Stimulated activated naive CD8-positive, alpha-beta T cell treated with anti-CD3 and anti-CD28 coated beads, Interleukin-15, amount 100 ng/mL, for 72 hours (primary cell): ENCODE measurements at places on chromosomes 6 and 20.

DNA sequence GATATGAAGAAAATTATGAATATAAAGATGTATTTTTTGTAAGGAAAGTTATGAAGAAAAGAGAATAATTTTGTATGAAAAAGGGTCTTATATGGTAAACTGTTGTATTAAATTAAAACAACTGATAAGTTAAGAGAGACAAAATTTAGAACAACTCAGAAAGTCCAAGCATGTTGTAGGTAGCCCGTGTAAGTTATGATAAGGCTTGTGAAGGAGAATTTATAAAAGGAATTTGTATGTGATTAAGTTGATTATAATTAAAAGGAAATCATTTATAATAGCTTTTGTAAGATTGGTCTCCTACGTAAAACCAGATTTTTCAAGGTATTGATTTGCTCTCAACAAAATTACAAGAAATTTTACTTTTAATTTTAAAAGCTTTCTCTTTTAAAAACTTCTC, 1579.3 kb downstream of the HACE1 start:
- DNase-seq: no peak

GRCh38 chr20:34300809-34301586, 2.2 kb downstream of the AHCY start:
- no peak for DNase-seq

DNA sequence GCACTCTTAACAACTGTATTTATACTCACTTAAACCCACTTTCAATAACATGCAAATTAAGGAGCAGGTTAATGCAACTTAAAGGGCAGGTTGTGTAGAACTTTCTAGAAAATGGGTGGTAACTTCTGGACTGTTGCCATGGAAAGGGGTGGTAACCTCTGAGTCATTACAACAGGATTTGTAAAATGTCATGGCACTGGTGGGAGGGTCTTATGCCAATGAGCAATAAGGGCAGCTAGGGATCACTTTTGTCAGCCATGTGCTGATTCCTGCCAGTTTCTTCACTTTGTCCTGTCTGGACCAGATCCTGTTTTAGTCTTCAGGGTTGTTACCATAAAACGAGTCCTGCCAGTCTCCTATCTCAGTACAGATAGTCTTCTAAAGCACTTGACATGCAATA, 560.5 kb upstream of the PTCHD4 start:
- no peak for DNase-seq

DNA sequence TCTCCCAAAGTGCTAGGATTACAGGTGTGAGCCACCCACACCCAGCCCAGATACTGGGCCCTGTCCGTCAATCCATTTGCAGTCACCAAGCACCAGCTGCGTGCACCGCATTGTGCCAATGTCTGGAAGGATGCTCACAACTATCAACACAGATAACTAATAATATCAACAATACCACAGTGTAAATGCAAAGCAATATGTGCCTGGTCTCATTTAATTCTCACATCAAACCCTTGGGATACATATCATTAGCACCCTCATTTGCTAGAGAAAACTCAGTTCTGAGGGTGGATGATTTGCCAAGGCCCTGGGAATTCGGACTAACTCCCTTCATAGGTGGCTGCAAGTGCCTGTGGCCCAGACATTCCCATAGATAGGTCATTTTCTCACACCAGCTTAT, 14.5 kb downstream of the RIPOR3 start:
- DNase-seq: no peak

GRCh38 chr6:51429017-51429712, 610.5 kb downstream of the TFAP2B start:
- no peak for DNase-seq

DNA sequence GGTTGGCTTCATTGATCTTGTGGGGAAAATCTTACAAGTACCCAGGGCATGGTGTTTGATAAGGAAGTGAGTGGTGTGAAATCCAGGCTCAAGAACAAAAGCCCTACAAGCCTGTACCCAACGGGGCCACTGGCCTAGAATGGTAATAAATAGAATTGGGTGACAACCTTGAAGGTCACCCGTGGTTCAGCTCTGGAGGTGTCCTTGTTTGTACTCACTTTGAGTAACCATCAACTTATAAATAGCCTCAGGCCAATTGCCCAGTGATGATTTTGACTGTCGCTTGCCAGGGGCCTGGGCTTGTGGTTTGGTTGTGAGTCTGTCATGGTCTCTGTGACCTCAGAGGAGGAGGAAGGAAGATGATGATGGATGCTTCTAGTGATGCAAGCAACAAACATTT, 87.8 kb downstream of the PHACTR3 start:
- no peak for DNase-seq

DNA sequence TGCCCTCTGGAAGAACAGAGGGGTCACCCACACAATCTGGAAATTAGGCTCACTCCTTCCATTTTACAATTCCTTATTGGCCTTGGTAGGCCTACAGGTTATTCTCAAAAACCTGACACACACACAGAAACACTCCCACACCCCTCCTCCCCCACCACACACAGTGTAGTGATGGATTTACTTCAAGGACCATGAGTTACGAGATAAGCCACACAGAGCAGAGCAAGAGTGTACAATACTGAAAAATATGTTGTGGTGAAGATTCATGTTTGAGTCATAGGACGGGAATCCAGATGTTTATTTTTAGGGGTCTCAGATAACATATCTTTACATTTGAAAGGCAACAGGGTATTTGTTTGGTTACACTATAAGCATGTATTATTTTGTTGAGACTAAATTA, 291.9 kb downstream of the PLCB1 start:
- no peak for DNase-seq

GRCh38 chr6:131379948-131380347, 193.1 kb upstream of the ARG1 start:
- no peak for DNase-seq

DNA sequence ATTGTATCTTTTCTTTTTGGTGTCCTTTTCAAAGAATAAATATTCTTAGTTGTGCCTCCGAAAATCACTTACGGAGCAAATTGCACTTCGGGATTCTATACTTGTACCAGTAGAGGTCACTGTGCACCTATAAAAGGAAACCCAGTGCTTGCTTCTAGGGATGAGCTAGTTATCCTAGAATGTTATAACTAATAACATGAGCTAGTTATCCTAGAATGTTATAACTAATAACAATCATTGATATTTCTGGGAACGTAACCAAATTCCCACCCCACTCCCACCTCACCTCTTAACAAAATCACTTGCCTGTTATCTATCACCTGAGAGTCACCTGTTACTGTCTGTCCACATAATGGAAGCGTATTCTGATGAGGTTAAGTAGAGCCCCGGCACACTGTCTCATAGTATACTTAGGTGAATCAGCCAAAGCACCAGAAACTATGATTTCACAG, 126.9 kb upstream of the TIAM2 start:
- DNase-seq: no peak

DNA sequence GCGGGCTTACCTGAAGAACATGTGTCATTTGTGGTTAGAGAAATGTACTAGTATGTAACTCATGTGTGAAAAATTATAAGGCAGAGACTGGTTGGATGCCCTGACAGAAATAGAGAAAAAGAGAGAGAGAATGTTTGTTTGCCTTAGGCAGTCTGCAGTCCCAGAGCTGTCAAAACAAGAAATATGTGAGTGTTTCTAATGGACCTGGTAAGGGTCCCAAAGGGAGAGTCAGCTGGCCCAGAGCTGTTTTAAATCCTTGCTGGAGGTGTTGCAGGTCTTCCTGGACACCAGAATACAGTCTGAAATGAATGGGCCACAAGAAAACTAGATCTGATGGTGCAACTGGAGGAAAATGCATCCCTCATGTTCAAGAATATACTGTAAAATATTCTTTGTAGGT, 158.3 kb upstream of the OGFRL1 start:
- no peak for DNase-seq

DNA sequence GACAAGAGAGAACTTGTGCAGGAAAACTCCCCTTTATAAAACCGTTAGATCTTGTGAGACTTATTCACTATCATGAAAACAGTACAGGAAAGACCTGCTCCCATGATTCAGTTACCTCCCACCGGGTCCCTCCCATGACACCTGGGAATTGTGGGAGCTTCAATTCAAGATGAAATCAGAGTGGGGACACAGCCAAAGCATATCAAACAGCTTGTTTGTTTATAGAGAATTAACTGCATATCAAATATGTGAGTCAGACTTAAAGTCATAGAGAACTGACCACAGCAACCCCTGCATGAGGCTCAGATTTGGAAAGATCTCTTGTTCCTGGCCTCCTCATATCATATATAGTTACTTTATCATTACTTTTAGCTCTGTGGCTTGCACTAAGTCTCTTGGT, 29.1 kb upstream of the HDAC2 start:
- no peak for DNase-seq

DNA sequence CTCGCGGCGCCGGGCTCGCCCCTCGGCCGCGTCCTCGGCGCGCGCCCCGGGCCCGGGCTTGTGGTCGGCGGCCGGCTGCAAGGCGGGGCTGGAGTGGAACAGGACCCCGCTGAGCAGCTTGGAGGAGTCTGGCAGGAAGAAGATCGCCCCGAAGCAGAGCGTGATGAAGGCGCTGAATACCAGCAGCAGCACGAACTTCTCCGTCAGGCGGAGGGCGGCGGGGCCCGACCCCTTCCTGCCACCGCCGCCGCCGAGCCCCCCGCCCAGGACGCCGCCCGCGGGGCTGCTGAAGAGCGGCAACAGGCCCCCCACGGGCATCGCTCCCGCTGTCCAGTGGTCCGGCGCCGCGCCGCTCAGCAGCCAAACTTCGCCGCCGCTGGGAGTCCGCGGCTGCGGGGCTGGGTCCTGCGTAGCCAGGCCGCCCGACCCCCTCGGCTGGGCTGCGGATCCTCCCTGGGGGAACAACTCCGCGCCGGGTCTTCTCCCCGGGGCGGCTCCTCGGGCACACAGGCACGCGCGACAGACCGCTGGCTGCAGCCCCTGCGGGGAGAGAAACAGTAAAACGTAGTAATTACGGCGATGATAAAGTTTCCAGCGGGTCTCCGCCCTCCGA, 707 bp downstream of the MAN1A1 start:
- peak; percentile 37 for DNase-seq

DNA sequence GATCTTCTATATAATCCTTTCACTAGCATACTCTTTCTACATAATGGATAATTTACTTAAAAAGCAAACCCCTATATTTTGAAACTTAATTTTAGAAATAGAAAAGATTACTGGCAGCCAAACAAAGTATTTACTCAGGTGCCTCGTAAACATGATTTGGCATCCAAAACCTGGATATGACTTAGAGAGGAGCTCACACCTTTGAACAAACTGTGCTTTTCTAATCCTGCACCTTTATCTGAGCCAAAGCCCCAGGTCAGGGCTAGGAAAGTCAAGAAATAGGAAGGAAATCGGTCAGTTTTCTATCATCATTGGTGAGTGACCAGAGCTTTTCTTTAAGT, 170.9 kb downstream of the PHF3 start:
- no peak for DNase-seq

GRCh38 chr20:47506850-47507249, 5.2 kb downstream of the NCOA3 start:
- DNase-seq: no peak

- DNase-seq: no peak
These were observed 19.4 kb downstream of the VIP start for GRCh38 chr6:152769993-152770392.

DNA sequence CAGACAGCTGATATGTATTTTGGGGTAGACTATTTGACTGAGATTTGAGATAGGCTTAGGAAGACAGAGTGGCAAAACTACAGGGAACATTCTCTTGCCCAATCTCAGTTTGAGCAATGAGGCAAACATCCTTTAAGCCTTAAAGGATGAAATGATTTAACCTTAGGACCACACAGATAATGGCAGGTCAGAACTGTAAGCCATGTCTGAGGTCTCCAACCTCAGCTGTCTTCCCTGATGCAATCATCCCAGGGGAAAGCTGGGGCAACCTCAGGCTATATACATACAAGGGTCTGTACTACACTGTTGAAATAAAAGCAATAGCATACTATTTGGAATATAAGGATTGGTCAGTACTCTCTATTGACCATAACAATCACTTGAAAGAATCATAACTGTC, 83.8 kb upstream of the NUP153 start:
- no peak for DNase-seq

GRCh38 chr20:31992086-31992485, 18.2 kb upstream of the CCM2L start:
- no peak for DNase-seq

DNA sequence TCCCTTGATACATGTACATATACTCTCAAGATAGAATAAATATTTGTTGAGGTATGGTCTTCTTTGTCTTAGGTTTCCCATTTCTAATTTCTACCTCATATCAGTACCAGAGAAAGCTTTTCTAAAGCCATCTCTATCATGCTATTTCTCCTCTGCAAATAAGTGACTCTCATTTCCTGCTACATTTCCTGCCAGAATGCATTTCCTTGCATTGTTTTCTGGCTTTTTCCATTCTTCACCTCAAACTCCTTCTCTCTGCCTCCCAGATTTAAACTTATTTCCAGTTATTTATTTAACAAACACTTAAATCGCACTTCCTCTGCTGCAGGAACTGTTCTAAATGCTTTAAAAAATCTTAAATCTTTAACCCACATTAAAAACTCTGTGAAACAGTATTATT, 74.4 kb upstream of the STMND1 start:
- DNase-seq: no peak

GRCh38 chr6:161088676-161089328, 97.2 kb downstream of the MAP3K4 start:
- no peak for DNase-seq

DNA sequence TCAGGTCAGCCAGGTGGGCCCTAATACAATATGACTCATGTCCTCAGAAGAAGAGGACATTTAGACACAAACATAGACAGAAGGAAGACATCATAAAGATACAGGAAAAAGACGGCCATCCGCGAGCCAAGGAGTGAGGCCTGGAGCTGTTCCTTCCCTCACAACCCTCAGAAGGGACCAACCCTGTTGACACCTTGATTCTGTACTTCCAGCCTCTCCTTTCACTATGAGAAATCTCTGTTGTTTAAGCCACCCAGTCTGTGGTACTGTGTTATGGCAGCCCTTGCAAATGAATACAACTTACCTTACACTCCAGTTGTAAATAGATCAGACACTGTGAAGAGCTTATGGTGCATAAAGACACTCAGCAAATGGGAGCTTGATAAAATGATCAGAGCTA, 199.7 kb downstream of the SAMD5 start:
- no peak for DNase-seq

DNA sequence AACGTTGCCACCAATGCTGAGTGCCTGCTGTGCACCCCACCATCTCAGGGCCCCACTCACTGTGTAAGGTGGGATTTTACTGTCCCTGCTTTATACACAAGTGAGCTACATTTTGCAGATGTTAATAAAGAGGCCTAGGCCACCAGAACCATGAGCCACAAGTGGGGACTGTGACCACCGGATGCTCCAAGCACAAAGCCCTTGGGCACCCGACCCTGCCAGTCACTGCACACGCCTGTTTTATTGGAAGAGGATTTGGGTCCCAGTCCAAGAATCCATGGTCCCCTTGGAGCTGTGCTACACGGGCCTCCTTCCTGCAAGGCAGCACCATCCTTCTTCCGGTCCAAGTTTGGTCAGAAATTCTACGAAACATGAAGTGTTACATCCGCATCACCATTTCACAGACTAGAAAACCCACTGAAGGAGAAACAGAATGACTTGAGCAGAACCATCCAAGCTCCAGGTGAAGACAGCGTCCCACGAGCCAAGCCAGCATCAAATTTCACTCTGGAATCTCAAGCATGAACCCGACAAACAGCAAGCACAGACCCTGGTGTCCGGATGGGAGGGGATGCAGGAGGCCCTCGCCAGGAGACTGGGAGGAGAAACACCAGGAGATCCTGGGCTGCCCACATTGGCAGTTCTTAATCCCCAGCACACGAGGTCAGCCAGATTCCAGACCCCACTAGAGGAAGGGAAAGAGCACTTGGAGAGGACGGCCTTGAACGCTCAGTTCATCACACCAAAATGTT, 226.9 kb downstream of the DLL1 start:
- DNase-seq: no peak
